ENCODE measurements at places on chromosomes 2 and 18. TPM values are rescaled to one million over a fixed set of nuclear protein-coding genes. Genes with fewer than 3 reads are reported as not detected.

The SLC19A3 gene
- 0.74 TPM for polyA plus RNA-seq

The CFAP221 gene
- 0.59 TPM for polyA plus RNA-seq

The CD8A gene
- 0.23 TPM for polyA plus RNA-seq

The CNDP1 gene
- polyA plus RNA-seq, result not detected

The ROCK1 gene
- 37.5 TPM for polyA plus RNA-seq

The DNAH7 gene
- polyA plus RNA-seq, result 0.53 TPM

The ANKZF1 gene
- polyA plus RNA-seq, result 20.2 TPM

The AQP12A gene
- polyA plus RNA-seq, result not detected

The MBP gene
- polyA plus RNA-seq, result 13.2 TPM

The PEX13 gene
- polyA plus RNA-seq, result 22.3 TPM

- no peak for DNase-seq
Measured at GRCh38 chr2:16346671-16347070, 319.0 kb downstream of the CYRIA start.

GRCh38 chr18:4807604-4808293 is 352.6 kb upstream of the DLGAP1 start:
- peak; percentile 53 for DNase-seq

DNA sequence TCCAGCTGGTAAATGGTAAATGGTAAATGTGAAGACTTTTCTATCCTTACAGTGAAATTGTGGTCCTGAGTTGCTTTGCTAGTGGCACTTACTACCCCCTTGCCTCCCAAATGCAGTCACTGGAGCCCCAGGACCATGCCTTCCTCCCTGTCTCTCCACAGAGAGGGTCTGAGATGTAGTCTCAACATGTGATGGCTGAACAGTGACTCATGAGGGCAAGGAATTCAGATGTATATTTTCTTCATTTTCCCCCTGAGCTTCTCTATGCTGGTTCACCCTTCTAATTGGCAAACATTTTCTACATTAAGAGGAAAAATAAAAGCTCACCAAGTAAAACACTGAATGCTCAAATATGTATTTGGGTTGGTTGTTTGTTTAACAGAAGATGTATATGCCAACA is 232.0 kb downstream of the SH3BP4 start:
- no peak for DNase-seq

GRCh38 chr2:27857417-27858172 is 32.6 kb downstream of the RBKS start:
- DNase-seq, result no peak

DNA sequence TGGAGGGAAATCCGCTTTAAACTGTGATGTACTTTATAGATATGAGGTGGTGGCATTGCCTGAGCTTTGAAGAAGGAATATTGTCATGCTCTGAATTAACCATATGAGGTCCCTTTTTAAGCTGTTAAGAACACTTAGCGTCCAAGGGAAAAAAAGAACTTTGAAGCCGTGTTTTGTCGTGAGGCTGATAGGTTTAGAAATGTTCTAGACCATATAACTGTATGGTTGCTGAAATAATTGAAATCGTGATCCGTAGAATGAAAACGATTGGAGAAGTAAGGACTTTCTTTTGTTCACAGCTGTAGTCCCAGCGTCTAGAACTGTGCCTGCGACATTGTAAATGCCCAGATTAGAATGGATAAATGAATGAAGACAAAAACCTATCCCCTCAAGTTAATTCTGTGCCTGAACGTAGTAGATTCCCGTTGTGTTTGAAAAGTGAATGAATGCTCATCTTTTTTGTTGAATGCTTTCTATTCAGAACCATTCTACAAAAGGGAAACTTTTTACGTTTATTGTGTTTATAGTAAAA is 1.5 kb downstream of the SMCHD1 start:
- DNase-seq, result no peak

GRCh38 chr2:209322905-209323512 is 100.8 kb upstream of the MAP2 start:
- DNase-seq, result no peak

DNA sequence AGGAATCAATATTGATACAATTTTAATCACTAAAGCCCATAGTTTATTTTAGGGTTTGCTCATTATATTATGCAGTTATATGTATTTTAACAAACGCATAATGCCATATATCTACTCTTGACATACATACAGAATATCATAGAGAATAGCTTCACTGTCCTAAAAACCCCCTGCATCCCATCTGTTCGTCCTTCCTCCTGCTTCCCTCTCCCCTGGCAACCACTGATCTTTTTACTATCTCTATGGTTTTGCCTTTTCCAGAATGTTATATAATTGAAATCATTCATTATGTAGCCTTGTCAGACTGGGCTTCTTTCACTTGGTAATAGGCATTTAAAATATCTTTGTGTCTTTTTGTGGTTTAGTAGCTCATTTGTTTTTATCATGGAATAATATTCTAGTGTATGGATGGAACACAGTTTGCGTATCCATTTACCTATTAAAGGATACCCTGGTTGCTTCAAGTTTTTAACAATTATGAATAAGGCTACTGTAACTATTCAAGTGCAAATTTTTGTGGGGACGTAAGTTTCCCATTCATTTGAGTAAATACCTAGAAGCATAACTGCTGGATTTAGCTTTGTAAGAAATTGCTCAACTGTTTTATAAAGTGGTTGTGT is 801.6 kb upstream of the GCFC2 start:
- no peak for DNase-seq

DNA sequence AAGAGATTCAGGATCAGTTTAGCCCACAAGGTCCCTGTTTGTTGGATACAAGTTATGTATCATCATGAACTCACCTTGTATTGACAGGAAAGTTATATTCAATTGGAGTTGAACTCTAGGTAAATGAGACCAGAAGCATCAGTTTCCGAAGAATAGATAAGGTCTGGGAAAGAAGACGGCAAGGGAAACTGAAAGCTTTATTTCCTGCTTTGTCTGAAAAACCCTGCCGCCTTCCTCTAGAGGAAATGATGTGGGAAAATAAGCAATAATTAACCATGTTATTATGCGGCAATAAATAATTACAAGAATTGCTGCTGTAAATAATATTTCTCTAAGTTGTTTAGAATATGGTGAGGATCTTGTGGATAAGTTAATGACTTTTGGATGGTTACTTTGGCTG is 32.0 kb downstream of the LPIN1 start:
- DNase-seq, result no peak

- no peak for DNase-seq
Measured at GRCh38 chr2:57434972-57435371, 611.6 kb upstream of the VRK2 start.

DNA sequence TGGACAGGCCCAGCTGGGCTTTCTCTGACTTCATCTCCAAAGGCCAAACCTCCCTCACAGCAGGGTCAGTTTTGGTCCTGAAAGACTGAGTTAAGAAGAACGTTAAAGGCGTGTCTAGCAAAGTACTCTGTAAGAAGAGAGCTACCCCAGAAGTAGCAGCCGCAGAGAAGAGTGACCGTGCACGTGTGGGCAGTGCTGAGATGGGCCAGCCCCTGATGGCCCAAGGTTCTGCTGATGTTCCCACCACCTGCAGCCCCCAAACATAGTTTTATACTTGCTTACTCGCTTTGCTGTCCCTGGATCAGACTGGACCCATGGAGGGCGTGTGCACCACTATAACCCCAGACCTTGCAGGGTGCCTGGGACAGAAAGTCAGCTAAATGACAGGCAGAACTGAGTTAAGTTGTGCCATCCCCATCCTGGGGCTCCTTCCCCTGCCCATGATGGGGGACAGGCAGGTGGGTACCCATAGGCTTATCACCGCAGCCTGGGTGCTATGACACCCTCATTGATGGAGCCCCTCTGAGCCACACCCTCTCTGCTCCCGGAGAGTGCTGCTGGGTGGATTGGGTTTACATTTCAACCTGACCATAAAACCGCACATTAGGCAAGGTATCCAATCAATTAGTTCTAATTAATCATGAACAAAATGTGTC is 367.3 kb upstream of the HS6ST1 start:
- DNase-seq, result no peak

DNA sequence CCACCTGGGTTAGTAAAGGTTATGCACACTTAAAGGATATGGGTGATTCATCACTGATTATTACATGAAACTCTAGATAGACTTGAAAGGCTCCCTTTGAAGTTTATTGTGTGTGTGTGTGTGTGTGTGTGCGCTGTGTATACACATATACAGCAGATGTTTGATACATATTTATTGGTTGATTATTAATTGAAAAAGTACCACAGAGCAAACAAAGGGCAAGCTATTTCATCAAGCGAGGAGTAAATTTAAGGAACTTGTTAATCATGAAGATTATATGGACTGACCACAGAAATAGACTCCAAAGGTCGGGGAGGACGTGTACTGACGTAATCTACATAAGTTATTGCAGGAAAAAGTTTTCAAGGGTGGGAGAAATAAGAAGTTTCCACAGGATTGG is 617.4 kb upstream of the POU3F3 start:
- DNase-seq, result no peak

GRCh38 chr2:149652926-149653325 is 65.4 kb upstream of the MMADHC start:
- no peak for DNase-seq

DNA sequence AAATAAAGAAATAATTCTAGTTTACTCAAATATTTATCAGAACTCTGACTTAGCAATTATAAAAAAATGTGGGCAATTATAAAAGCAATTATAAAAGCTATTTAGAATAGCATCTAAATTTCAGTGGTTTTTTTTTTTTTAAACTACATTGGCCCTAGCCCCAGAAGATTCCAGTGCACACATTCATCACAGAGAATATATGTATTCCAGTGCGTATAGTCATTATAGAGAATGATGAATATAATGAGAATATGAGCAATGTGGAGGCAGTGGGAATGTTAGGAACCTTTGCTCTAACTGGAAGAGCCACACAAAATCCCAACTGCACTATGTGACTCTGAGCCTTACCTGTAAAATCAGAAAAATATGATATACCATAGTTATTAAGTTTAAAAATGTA is 10.5 kb downstream of the MAP3K2 start:
- DNase-seq, result no peak

- DNase-seq, result peak; percentile 27
Measured at GRCh38 chr2:53636596-53636995, 131.0 kb upstream of the CHAC2 start.

DNA sequence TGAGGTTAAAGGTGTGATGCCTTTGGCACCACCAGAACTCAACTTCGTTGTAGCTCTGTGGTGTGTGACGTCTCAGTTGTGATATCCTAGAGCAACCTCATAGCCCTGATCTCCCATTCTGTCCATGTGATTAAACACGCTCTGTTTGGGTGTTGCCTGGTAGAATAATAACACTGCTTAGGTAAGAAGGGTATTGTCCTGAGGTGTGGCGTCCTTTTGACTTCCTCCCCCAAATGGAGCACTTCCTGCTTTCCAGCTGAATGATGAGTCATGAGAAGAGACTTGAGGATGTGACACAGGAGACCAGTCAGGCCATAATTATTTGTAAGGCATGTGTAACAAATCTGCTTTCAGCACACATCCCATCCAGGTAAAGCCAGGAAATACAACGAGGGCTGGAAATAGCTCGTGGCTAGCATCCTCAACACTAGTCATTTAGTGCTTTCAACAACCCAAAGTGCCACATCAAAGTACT is 100.7 kb downstream of the RAPGEF4 start:
- DNase-seq, result no peak

DNA sequence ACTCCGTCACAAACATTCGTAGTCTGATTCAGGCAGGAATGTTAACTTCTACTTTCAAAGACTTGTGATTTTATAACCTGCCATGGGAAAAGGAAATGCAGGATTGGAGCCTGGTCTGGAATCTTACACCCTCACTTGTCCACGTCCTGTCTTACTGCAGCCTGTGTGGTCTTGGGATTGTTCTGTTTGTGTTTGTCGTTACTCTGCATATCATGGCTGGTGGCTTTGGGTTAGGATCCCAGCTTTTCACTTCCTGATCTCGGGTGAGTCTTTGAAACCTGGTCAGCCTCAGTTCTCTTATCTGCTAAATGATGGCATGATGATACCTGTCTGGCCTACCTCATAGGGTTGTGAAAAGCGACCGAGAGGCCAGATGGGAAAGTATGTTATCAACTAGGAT is 34.6 kb downstream of the SH3BP4 start:
- DNase-seq, result no peak

- no peak for DNase-seq
Measured at GRCh38 chr2:66851449-66851872, 416.5 kb downstream of the MEIS1 start.

DNA sequence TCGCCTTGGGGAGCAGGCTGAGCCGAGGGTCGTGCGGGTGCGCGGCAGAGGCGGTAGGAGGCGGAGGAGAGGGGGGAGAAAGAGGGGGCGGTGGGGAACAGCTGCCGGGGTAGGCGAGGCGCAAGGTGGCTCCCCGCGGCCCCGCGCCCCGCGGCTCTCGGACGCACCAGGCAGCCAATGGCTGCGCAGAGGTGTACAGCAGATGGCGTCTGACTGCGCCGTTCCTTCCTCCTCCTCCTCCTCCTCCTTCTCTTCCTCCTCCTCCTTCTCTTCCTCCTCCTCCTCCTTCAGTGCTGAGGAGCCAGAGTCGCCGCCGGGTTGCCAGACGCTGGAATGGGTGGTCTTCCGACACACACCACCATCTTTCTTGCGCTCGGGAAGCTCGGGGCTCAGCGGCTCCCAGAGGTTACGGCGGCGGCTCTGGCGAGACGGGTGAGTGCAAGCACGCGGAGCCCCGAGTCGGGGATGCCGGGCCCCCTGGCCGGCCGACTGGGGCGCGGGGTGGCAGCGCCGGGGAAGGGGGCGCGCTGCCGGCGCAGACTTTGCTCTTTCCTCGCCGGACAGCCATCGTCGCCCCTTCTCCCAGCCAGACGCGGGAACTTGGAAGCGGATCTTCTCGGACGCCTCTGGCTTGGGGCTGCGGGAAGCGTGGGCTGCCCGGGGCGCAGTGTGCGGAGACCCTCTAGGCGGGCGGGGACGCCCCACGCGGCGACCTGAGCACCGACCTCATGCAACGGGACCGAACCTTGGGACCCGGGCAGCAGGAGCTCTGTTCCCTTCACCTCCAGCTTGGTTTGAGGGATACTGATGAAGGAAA is at the start of gene THSD7B:
Gene THSD7B (plus strand): TSS at position 290 of the 817 bp plus-strand sequence. CDS start 116,634 bp downstream, outside the sequence.
- peak; percentile 51 for DNase-seq

GRCh38 chr2:99543247-99543646 is 53.4 kb upstream of the REV1 start:
- no peak for DNase-seq

DNA sequence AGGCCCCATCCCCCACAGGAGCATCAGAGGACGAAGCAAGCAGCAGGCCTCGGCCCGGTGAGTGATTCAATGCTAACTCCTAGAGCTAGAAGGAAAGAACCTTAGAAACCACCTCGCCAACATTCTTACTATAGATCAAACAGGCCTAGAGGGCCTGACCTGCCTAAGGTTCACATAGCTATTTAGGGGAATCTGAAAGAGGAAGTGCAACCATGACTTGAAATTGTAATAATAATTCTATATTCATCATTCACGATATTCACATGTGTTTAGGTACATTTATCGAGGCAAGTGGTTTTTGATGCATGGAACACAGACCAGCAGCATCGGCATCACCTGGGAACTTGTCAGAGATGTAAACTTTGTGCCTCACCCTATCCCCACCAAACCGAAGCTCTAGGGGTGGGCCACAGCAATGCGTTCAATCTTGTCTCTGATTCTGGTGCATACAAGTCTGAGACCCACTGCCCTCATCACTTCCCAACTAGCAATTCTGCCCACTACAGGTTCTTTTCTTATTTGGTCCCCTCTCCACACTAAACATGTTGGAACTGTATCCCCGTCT is 78.0 kb upstream of the DNMT3A start:
- no peak for DNase-seq

All from muscle of back (tissue), 13 donors.